ENCODE measurements at places on chromosomes 3 and 15.
A peak's percentile ranks its signal among the peaks of the same experiment; 100 is the strongest.

DNA sequence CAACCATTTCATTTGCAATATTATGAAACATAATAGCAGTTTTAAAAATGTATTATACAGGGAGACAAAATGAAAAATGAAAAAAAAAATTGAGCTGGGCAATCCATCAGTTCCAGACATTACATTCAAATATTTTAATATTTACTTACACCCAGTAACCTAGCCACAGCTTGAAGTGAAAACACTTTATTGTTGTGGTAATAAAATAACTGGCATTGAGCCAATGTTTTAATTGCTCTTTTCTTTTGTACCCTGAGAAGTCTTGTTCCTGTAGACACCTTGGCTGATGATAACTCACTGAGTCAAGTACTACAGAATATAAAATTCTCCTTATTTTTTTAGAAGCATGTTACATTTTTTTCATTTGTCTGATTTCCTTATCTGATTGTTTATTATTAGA, 180.6 kb downstream of the ROBO1 start:
- no peak for DNase-seq
- H3K27me3 ChIP-seq = no peaks in the 10 kb centered on the region
- H3K4me3 ChIP-seq = no peak overlapping the region
- no peaks in the 10 kb centered on the region for H3K4me1 ChIP-seq

DNA sequence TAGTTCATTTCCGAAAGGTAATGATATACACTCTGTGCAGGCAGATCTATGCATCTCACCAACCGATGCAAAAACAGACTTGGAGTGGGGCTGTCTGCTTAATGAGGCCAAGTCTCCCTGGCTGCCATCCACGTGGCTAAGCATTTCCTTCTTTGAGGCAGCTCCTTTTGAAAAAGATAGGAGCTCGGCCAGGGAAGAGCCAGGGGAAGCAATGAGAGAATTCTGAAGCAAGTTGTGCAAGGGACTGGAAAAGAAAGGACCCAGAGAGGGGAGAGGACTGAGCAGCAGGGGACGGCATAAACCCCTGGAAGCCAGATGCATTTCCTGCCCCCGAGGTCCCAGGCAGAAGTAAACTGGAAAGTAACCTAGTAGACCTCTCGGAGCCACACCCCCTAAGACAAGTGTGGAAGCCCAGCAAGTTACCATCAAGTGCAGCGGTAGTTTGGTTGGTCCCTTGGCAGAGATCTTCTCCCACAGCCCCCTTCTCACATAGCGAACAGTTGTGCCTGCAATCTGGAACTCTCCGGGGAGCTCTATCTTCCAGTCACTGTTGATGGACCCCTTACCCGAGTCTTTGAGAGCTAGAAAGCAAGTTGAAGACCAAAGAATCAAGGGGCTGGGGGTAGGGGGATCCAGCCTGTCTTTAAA, 288.2 kb downstream of the ADAMTS17 start:
- H3K4me3 ChIP-seq = no peak overlapping the region
- H3K4me1 ChIP-seq = no peaks in the 10 kb centered on the region
- no peak overlapping the region for H3K27ac ChIP-seq
- no peaks in the 10 kb centered on the region for H3K36me3 ChIP-seq
- no peaks in the 10 kb centered on the region for H3K27me3 ChIP-seq
- no peak for DNase-seq

DNA sequence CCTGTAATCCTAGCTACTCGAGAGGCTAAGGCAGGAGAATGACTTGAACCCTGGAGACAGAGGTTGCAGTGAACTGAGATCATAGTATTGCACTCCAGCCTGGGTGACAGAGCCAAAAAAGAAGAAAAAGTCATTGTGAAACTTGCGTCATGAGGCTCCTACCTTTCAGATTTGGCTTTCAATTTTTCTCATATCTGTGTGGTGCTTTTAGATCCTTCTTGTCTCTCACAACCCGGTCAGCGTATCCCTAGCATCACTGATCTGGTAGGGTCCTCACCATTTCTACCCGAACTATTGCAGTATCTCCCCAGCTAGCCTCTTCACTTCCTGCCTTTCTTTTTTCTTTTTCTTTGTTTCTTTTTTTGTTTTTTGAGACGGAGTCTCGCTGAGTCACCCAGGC, 21.6 kb upstream of the GCNT3 start:
- no peak overlapping the region for H3K27ac ChIP-seq
- H3K4me1 ChIP-seq = no peaks in the 10 kb centered on the region
- no peak overlapping the region for H3K4me3 ChIP-seq
- DNase-seq = no peak
- no peaks in the 10 kb centered on the region for H3K36me3 ChIP-seq

DNA sequence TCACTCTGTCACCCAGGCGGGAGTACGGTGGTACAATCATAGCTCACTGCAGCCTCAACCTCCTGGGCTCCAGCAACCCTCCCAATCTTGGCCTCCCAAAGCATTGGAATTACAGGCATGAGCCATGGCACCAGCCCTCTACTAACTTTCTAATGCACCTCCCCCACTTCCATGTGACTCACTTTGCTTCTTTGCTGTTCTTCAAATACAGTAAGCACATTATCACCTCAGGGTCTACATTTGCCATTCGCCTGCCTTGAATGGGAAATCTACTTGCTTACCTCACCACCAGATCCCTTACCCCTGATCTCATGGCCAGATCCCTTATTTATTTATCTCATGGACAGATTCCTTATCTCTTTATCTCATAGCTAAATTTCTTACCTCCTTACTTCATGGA, 235.3 kb downstream of the KCNMB2 start:
- no peak overlapping the region for H3K4me3 ChIP-seq
- no peak overlapping the region for H3K27ac ChIP-seq
- no peaks in the 10 kb centered on the region for H3K36me3 ChIP-seq
- no peak for DNase-seq
- no peaks in the 10 kb centered on the region for H3K4me1 ChIP-seq

GRCh38 chr3:149506540-149506939, 32.0 kb downstream of the TM4SF4 start:
- no peaks in the 10 kb centered on the region for H3K36me3 ChIP-seq
- no peak for DNase-seq
- no peaks in the 10 kb centered on the region for H3K4me1 ChIP-seq
- H3K27me3 ChIP-seq = no peaks in the 10 kb centered on the region

DNA sequence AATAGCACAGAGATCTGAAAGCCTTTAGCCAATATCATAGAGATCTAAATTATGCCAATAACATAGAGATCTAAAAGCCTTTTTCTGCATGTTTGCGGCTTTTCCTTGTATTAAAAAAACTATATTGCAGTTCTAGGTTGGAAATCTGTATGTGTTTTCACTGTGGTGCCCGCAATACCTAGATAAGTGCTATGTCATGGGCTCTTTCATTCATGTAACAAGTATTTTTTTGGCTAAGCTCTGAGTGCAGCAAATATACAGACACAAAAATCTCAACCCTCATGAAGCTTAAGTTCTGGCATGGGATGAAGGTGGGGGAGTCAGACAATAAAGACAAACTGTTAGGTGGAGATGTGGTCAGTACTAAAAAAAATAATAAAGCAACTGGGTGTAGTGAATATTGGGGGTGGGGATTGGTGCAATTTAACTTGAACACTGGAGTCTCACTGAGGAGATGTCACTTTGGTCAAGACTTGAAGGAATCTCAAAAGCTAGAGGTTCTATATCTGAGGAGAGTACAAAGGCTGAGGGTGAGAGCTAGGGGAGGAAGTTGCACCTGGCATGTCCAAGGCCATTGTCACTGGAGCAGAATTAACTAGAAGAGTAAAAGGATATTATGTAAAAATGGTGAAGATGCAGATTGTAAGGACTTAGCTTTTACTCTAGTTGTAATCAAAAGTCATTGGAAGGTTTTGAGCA, 973 bp downstream of the BUB1B start:
- no peaks in the 10 kb centered on the region for H3K36me3 ChIP-seq
- H3K27me3 ChIP-seq = no peaks in the 10 kb centered on the region
- no peak overlapping the region for H3K27ac ChIP-seq
- H3K4me1 ChIP-seq = peaks cover 7% of the 10 kb centered on the region
- peak overlapping the region; percentile 73 for H3K4me3 ChIP-seq

- H3K27me3 ChIP-seq = no peaks in the 10 kb centered on the region
- H3K4me3 ChIP-seq = no peak overlapping the region
- peaks cover 24% of the 10 kb centered on the region for H3K4me1 ChIP-seq
Measured at GRCh38 chr3:26279091-26279490, 343.5 kb upstream of the LRRC3B start.
